ENCODE measurements at places on chromosomes 11 and 22.

DNA sequence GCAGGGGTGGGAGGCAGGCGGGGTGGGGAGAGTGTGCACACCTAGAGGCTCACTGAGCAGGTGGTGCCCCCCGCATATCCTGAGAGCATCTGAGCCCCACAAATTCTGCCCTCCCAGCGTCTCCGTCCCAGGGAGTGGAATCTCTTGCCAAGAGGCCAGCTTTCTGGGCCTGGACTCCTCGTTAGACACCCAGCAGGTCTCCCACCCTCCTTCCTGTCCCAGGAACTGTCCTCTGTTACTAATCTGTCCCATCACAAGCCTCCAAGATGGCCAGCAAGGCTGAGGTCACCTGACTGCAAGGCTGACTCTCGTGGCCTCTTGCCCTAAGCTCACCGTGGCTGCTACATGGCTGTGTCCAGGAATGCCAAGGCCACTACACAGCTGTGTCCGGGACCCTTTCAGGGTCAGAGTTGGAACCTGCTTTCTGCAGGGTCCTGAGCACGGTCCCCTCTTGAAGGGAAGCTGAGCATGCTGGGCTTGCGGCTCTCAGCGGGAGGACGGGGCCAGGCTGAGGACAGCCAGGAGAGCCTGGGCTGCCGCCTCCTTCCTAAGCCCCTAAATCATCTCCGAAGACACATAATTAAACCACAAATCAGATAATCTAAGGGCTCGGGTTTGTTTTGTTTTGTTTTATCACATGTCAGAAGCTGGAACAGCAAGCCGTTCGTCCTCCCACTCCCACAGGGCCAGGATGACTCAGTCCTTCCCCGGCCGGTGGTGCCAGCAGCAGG is 1327.3 kb downstream of the TBC1D22A start:
- DNase-seq, result no peak

GRCh38 chr11:67437082-67437808 is at the start of gene PTPRCAP:
PTPRCAP (minus strand) TSS chr11:67437682; CDS start chr11:67437619, 63 bp downstream.
- DNase-seq, result peak; percentile 76

DNA sequence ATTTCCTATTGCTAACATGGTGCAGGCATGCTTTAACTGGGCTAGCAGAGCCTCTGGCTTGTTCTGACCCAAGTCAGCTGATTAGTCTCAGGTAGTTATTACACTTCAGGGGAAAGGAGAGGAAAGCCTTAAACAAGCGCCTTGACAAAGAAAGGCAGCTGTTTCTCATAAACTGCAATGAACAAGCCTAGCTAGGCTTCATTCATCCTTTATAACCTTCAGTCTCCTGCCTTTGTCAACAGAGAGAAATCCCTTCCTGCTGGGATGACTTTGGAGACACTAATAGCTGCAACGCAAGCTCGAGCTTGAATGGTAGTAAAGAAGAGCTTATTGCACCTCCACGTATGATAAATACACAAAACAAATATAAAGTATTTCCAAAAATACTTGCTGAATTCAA is 68.4 kb downstream of the CCDC34 start:
- no peak for DNase-seq

GRCh38 chr11:76004400-76004799 is 189.4 kb downstream of the UVRAG start:
- DNase-seq, result no peak

- DNase-seq, result no peak
Observed at GRCh38 chr22:50436841-50437341, 37.9 kb downstream of the SBF1 start.

DNA sequence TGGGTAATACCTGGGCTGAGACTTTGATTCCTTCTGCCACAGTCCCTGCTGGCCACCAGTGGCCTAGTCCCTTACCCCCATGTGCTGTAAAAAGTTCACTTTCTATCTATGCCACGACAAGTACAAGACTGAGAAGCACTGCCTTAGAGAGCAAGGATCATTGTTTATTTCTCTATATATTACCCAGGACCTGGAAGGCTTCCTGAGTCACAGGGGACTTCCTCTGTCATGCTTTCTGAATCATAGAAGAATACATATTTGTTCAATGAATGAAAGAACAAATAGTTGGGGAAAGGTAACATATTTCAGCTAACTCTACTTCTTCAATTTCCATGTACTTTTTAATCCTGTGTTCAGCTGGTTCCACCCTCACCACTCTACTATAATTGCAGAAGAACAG is 5.5 kb upstream of the SYT9 start:
- no peak for DNase-seq

- DNase-seq, result no peak
Observed at GRCh38 chr11:44029977-44030911, 17.5 kb upstream of the ACCSL start.

GRCh38 chr22:22158965-22159364 is 85.6 kb upstream of the VPREB1 start:
- DNase-seq, result no peak

GRCh38 chr11:72899238-72899637 is 85.0 kb downstream of the ATG16L2 start:
- no peak for DNase-seq

- DNase-seq, result peak; percentile 66
Observed at GRCh38 chr22:37639771-37640590, 512 bp downstream of the SH3BP1 start.

DNA sequence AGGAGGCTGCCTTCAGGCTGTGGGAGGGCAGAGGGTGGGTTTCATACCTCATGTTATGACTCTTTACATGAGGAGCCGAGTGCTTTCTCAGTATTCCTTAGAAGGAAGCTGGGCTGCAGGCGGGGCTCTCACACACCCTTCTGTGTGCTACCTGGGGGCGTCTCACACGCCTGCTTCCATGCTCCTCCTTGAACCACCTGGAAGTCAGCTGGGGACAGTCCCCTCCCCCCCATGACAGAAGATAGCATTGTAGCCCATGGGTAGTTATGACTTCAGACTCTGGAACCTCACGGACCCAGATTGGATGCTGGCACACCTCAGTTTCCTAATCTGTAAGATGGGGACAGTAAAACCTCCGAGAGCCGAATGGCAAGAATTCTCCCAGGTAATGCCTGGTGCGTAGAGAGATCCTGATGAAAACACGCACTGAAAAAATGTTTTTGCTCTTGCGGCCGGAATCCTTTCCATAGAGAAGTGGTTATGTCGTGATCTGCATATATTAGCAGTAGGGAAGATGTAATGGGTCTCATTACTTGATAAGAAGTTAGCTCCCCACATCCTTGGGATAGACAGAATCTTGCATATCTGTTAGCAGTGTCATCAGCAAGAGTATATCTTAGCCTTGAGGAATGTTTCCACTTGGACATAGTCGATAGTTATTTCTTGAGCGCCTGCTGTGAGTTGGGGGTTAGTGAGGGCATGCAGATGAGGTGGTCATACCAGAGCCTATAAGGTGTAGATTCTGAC is 4.9 kb downstream of the DAGLA start:
- DNase-seq, result no peak

- no peak for DNase-seq
Observed at GRCh38 chr11:12161603-12162350, 51.4 kb downstream of the MICAL2 start.

- DNase-seq, result peak; percentile 36
Observed at GRCh38 chr11:64186492-64187165, 658 bp downstream of the STIP1 start.

DNA sequence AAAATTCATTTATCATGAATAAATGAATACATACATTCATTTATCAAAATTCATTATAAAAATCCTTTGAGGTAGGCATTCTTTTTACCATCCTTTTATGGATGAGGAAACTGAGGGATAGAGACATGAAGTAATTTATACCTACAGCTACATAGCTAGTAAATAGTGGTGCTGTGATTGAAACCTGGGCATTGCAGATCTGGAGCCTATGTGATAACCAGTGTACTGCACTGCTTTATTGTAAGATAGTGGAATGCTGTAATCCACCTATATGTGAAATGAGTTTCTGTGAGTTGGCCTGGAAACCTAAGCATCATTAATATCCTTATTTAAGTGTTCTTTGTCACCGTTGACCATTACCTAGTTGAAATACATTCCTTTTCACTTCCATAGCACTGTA is 4.5 kb downstream of the QSER1 start:
- DNase-seq, result no peak

DNA sequence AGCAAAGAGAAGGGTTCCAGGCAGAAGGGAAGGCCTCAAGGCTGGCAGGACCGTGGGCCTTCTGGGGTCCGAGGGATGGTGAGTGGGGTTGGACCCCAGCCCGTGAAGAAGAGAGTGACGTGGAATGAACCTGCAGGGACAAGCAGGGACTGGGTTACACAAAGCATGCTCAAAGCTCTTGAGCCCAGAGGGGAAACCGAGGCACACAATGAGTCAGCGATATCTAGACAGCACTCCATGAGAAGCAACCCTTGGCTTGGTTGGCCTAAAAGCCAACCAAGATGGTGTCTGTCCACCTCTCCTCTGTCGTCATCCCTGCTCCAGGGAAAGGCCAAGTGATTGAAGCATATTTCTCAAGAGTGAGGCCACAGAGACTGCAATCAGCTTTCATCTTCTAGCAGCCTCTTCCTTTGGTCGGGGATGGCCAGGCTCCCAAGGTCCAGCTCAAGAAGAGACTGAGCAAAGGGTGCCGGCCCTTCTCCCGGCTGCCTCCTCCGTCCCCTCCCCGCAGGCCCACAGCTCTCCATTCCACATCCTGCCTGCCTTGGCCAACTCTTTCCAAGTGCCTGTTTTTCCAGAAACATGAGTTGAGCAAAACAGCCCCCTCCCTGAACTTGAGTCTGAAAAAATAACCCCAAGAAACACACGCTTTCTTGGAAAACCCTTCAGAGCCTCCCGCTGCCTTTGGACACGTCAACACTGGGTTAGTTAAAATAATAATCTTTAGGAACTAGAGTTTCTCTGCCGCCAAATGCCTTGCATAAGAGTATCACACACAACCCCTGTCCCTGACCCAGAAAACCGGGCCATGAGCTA is 556.6 kb downstream of the MIAT start:
- no peak for DNase-seq

DNA sequence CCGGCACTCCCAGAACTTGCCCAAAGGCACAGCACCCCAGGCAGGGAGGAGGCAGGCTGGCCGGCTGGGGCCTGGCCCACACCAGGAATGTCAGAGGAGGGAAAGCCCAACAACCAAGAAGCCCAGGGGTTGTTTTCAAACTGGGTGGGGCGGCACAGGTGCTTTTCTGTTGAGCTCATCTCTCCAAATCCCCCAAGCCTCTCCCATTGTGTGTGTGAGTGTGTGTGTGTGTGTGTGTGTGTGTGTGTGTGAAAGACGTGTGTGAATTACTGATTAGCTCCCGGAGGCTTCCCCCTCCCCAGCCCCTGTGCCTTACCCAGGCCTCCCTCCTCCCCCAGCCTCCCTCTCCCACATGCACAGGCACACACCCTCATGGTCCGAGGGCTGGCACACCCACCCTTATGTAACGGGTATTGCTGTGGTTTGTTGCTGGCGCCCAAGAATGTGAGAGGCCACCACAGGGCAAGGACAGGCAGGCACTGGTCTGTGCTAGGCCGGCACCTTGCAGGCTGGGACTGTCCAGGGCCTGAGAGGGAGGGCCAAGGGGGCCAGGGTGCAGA is 15.9 kb downstream of the TRIM29 start:
- no peak for DNase-seq

- no peak for DNase-seq
Observed at GRCh38 chr11:47488111-47488510, 39.2 kb upstream of the RAPSN start.

DNA sequence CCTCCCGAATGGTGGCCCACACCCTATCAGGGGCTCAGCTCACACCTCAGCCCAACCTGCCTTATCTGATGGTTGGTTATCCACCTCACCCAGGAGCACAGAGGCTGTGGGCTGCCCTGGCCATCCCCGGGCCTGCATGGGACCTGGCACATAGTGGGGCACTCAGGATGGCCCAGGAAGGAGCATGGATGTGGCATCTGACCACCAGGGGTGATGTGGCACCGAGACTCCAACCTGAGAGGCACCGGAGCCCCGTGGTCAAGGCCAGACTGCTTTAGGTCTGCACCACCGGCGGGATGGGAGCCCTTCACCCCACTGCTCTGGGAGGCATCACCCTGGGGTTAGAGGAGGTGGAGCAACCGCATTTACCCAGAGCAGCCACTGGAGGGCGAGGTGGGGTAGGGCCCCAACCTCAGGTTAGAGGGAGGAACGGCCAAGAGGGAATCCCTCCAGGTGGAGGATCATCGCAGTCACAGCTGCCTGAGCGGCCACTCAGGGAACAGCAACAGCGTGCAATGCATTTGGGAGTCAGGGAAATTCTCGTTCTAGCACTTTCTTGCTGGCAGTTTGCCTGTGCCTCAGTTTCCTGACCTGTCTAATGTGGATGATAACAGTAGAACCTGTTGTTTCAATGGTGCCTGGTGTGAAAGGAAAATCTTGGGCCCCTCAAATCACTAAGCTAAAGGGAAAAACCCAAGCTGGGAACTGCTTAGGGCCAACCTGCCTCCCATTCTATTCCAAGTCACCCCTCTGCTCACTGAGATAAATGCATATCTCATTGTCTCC is 52.9 kb upstream of the CARS1 start:
- DNase-seq, result peak; percentile 73

GRCh38 chr11:80096736-80097135 is 655.9 kb upstream of the TENM4 start:
- no peak for DNase-seq

DNA sequence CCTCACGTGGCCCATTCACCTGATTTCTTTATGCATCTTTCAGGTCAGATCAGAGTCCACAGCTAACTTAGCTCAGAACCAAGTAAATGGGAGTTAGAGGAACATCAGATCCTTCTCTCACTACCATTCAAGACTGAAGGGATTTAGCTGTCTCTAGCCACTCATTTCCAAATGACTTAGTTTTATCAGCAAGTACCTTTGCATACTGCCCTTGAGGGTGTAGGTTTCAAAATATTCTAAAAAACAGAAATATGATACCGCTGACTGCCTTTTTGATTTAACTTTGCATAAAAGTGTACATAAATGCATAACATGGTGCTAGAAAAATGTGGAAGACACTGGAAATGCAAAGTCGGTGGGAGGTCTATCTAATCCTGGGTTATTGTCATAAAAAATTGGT is 500.6 kb upstream of the CHORDC1 start:
- no peak for DNase-seq

GRCh38 chr11:120499088-120499487 is 12.5 kb upstream of the GRIK4 start:
- DNase-seq, result no peak

DNA sequence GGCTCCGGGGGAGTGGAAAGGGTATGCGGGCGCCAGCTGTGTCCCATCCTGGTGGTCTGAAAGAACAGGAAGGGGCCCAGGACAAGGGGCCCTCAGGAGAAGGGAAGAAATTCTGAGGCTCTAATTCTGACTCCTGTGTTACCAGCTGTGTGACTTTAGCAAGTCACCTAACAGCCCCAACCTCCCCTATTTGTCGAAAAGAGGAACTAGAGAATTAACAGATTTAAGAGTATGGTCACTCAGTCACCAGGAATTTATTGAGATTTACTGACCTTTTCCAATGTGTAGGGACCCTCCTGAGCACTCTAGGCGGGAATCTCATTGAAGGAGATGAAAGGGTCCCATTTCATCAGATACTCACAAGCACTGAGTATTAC is 14.6 kb downstream of the RPS6KA4 start:
- DNase-seq, result peak; percentile 56

All from KBM-7 (cell line).